ENCODE measurements at places on chromosomes 3 and 15.
A peak's percentile ranks its signal among the peaks of the same experiment; 100 is the strongest.

DNA sequence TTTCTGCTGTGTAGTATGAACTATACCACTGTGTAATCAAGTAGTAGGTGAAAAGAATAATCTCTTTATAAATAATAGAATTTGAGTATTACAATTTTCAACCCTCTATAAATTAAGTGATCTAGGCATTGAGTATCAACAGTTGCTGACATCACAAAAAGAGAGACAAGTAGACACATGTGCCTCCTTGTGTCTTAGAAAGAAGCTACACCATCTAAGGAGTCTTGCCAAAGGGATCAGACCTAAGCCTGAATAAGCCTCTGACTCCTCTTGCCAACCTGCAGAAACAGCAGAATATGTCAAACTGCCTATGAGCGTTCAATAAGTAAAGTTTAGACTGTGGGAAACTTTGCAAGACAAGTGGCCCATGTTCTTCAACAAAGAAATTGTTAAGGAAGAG lies 5.8 kb upstream of the MTMR10 start:
- DNase-seq: no peak

DNA sequence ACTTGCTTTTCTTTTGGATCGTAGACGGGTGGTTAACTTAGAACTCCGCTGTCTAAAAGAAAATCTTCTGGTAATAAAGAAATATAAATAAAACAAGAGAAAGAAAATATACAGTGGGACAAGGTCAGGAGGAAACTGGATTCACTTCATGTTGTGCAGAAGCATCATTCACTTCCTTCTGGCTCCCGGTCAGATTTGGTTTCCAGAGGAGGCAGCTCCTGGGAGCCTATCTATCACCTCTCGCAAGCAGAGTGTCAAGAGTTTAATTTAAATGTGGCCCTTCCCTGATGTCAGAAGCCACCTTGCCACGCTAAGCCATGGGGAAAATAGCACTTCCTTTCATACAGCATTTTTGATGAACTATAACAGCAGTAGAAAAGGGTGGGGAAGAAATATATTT lies 139.1 kb downstream of the NSMCE3 start:
- no peak for DNase-seq

GRCh38 chr3:58568572-58569286 lies 8.5 kb downstream of the FAM107A start:
- peak; percentile 65 for DNase-seq

DNA sequence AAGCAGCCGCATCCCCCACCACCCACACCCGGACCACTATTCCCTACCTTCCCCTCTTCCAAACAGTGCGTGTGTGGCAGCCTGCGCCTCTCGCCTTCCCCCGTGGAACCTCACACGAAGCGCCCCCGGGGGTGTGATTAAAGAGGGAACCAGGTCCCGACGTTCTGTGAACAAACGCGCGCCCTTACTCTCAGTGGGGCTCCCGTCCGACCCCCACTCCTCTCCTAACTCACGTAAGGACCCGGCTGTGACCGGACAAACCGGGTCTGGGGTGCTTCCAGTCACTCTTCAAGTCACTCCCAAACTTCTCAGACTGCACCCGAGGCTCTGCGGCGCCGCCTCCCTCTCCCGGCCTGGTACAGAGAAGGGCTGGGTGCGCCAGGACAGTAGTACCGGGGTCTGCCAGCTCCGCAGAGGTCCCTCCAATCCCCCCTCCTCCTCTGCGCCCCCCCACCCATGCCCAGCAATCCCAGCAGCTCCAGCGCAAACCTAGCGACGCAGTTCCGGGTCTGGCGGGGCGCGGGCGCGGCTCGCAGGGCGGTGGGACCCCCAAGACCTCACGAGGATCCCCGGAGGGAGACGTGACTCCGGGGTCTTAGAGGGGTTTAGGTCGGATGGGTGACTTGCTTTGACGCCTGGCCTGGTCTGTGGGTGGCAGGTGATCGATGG lies 574 bp downstream of the DUOXA1 start:
- no peak for DNase-seq

GRCh38 chr3:194741916-194742315 lies 56.2 kb downstream of the FAM43A start:
- DNase-seq: no peak

- DNase-seq: no peak
Observed at GRCh38 chr15:59306520-59307164, 66.0 kb downstream of the MYO1E start.

DNA sequence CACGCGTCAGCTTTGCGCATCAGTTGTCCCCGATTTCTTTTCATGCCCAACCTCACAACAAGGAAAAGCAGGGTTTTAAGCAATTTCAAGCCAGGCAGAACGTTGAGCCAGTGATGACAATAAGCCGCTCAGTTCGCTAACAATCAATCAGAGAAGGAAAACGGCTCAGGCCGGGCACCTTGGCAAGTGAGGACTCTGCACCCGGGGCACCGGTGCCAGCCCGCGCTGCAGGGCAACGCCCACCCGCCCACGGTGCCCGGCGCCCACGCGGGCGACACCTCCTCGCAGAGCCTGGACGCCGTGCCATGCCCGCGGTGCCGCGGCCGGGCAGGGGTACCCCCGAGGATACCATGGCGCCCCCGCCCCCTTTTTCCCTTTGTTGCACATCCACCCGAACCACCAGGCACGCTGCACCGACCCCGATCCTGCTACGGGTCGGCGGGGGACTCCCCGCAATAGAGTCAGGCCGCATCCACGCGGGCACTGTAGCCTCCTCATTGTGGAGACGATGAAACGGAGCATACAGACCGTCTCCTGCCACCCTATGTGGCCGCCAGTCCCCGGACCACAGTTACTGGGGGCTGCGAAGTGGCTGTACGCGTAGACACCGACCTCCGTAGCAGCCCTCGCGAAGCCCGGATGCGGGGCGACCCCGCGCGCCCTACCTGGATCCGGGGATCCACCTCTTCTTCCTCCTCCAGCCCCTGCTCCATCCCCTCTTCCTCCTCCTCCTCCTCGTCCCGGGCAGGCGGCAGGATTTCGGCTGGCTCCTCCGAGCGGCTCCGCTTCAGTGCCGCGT lies 581 bp downstream of the SH3BP5 start:
- DNase-seq: no peak

DNA sequence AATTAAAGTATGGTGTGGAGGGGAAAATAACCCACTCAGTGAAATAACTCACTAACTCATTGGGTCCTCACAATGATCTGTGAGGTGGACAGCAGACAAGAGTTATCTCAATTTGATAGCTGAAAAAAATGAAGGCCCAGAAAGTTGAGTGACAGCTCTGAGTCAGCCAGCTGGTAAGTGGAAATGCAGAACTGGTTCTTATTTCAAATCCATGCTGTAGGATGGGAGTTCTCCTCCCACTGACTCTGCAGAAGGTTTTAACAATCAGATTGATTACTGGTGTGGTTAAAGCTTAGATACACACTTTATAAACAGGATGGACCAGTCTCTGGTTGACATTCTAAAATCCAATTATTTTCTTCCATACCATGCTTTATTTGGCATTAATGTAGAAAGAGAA lies 87.0 kb upstream of the LMOD3 start:
- no peak for DNase-seq

GRCh38 chr15:50753463-50753862 lies 12.0 kb downstream of the SPPL2A start:
- DNase-seq: no peak
